ENCODE measurements at places on chromosomes 11 and 22.

DNA sequence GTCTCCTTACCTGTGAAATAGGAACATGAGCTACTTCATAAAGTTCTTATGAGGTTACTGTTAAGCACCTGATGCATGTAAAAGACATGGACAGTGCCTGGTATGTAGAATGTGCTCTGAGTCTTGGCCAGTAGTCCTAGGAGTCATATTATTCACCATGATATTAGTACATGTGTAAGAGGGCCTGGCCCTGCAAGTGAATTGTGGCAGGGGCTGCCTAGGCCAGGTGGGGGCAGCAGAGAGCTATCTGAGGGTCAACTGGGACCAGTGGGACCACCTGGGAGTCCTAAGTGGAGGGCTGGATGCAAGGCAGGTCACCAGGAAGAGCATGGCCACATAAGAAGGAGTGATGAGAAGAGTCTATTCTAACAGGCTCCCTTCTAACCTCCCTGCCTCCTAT, 529.5 kb downstream of the SOX6 start:
- DNase-seq: peak; percentile 51

- DNase-seq: peak; percentile 95
Measured at GRCh38 chr22:45212306-45212709, 28.4 kb downstream of the KIAA0930 start.

- DNase-seq: peak; percentile 96
Measured at GRCh38 chr11:86523738-86524619, 148.4 kb downstream of the ME3 start.

GRCh38 chr22:38861927-38862326, 10.1 kb downstream of the CBX6 start:
- no peak for DNase-seq

GRCh38 chr22:31520051-31520450, 23.7 kb downstream of the SFI1 start:
- DNase-seq: no peak

DNA sequence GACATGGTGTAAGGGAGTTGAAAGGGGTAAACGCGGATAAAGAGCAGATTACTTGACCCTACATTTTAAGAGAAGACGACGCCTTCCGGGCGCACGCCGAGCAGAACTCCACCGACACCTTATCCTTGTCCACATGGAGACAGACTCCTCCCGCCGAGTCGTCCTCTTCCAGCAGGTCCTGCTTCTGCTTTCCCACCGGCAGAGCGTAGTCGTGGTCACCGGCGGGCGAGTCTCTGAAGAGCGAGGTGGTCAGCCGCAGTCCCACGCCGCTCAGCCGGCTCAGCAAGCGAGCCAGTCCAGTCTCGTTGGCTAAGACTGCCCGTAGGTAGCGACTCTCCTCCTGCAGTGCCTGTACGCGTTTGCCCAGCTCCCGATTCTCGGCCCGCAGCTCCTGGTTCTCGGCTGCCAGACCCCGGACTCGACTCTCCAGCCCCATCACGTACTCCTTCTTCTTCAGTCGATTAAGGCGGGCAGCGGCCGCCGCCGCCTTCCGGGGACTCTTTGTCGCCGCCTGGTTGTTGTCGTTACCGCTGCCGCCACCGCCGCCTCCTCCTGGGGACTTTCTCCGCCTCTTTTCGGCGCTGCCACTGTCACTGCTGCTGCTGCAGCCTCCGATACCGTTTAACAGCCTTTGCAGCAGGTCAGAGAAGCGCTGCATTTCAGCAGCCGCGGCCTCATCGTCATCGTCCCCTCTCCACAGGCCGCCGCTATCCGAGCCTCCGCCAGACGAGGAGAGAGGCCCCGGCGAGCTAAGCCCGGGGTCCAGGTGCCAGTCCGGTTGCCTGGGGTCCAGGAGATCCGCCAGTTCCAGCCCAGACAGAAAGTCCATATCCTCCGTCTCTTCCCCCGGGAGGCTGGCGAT, 945 bp downstream of the CREBZF start:
- DNase-seq: peak; percentile 70
